ENCODE measurements at places on chromosomes 16 and 17. TPM values are rescaled to one million over a fixed set of nuclear protein-coding genes. Genes with fewer than 3 reads are reported as not detected.

The TMEM114 gene
- not detected for total RNA-seq

The ARHGDIG gene
- 3.5 TPM for total RNA-seq

The CCL1 gene
- total RNA-seq = 0.09 TPM

The SULT1A4 gene
- total RNA-seq = 5.4 TPM

Data from endothelial cell of coronary artery (primary cell).